ENCODE measurements at places on chromosomes 2 and 18.

- no peak for DNase-seq
Measured at GRCh38 chr2:191363267-191363666, 118.1 kb downstream of the MYO1B start.

DNA sequence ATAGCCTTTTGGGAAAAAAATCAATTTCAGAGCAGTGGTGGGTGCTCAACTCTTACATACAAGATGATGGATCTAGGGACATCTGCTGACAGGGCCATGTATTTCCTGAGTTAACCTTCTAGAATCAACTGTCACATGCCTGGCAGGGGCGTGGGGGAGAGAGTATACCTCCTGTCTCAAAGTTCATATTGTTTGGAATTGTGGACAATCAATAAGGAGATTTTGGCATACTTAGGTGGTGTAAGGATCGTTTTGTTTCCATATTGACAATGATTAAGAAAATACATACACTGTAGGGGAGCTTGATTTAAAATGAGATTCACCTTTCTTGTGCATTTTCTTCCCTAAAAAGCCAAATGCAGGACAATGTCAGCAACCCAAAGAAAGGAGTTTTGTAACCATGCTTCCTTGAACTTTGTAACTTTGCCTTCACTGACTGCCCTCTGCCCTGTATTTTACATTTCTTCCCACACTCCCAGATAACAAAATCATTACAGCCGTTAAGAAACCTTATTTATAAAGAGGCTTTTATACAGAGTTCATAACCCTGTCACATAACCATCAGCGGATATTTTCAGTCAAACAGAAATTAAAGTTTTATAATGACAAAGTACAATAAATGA is 88.4 kb downstream of the MEP1B start:
- DNase-seq: no peak

GRCh38 chr2:19104503-19104902 is 253.9 kb downstream of the OSR1 start:
- no peak for DNase-seq

DNA sequence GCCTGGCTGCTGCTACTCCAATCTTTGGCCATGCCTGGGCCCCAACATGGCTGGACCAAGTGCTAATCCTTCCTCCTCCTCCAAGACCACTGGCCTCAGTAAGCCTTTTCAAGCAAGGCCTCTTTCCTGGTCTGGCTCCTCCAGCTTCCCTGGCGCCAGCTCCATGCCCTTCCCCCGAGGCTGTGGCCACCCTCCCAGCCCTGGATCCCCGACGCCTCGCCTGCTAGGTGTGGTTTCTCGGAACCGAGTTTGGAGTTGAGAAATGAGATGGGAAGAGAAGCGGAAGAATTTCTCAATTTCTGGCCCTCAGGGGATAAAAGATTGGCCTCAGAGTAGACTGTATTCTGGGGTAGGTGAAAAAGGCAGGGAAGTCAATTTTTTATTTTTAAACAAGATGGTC is 46.4 kb downstream of the ADCY3 start:
- DNase-seq: no peak

GRCh38 chr2:101234169-101234938 is 18.3 kb upstream of the CNOT11 start:
- no peak for DNase-seq

DNA sequence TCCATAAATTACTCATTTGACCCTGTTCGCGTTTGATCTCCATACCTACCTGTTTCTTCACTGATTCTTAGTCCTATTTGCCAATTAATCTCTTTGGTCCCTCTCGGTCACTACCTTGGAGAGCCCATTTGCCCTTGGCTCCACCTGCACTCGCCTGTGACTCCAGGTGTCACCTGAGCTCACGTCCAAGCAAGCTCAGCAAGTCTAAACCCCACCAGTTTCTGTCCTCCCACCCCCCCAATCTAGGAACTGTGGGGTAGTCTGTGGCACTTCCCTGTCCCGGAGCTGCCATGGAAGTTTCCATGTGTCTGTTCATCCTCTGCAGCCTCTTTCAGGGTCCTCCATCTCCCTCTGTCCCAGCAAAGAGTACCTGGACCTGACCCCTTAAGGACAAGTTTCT is 68.1 kb upstream of the BCL2L11 start:
- DNase-seq: no peak

DNA sequence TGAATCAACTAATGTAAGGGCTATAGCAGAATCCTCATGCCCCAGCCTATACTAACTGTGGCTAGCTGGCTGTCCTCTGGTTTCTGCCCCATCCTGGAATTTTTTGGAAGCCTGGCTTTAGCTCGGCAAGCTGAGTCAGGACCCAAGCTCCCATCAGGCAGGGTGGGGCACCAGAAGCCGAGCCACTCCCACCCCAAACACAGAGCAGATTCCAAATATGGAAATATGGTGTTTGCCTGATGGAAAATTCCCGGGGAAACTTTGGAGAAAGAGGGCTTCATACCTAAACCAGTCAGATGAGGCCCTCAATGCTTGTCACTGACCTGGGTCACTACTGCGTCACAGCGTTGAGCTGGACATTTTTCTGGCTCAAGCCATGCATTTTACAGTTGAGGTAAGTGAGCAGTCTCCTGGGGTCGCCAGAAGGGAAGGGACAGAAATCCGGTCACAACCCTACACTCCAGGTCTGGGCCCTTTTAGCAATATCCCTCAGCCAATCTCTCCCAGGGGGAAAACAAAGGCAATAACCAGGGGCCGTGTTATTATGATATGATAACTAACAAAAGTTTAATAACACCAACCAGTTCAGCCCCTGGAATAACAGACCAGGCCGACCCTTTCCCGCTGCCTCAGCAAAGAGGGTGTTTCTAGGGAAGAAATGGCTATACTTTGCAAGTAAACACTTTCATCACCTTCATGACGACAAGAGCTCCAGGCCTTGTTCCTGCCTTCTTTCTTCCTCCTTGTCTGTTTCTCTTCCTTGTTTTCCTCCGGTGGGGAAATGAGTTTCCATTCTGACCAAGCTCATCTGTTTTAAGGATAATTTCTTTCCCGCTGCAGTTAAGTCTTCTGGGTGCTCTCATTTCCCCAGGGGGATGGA is 37.7 kb downstream of the PSD4 start:
- DNase-seq: no peak

GRCh38 chr2:173630425-173631126 is 275.9 kb downstream of the CDCA7 start:
- no peak for DNase-seq

DNA sequence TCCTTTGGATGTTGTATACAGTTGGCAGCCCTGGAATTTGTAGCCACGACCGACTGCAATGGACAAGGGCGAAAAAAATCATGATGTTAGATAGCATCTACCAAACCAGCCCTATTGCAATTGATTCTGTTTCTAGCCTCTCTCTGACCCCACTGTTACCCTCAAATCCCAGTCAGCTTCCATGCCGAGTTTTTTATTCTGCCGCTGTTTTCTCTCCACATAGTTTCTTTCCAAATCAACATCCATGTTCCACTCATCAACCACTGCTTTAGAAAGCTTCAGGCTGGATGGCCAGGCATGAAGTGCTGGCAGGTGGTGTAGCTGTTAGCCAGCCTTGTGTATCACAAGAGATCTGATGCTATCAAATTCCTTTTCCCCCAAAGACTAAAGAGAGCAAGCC is 272.8 kb downstream of the FIGN start:
- no peak for DNase-seq

DNA sequence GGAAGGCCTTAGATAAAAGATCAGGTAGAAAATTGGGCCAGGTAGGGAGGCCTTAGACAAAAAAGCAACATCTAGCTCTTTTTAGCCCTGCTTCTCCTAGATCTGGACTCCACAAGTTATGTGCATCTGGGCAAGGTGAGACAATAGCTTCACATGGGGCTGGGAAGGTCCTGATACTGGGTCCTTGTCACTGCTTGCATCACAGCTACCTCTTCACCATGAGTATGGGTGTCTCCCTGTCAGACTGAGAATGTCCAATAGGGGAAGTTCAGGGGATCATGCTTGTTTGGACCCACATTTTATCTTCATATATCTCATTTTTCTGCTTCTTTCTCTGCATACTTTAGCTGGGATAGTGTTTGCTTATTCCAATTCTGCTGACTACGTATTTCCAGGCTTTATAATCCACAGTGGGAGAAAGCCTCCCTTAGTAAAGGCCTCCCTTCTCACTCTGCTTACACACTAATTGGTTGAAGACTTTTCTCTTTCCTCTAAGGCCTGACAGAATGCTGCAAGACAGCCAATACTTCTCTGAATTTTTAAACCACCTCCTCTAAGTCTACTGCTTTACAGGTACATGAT is 189.6 kb downstream of the CYRIA start:
- DNase-seq: no peak

DNA sequence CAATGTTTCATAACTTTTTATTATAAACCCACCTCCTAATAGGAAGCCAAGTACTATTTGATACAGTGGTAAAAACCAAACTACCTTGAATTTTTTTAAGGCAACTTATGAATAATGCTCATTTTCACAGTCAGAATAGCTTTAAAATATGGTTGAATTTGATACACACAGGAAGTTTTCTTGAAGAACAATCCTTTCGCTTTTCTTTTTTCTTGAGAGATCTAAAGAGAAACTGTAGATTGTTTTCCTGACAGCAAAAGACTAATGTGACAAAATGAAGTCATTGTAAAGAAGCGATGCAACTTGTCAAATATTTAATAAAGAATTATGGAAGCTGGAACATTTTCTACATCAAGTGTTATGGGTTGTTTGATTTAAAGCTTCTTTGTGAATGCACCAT is 227.7 kb downstream of the ALPK2 start:
- no peak for DNase-seq

GRCh38 chr2:20567159-20567925 is 83.6 kb downstream of the HS1BP3 start:
- DNase-seq: no peak

- no peak for DNase-seq
Measured at GRCh38 chr2:693606-694005, 16.4 kb upstream of the TMEM18 start.

- no peak for DNase-seq
Measured at GRCh38 chr2:48728295-48728694, 27.2 kb downstream of the LHCGR start.

GRCh38 chr18:39990540-39990939 is 1964.5 kb upstream of the PIK3C3 start:
- DNase-seq: no peak

DNA sequence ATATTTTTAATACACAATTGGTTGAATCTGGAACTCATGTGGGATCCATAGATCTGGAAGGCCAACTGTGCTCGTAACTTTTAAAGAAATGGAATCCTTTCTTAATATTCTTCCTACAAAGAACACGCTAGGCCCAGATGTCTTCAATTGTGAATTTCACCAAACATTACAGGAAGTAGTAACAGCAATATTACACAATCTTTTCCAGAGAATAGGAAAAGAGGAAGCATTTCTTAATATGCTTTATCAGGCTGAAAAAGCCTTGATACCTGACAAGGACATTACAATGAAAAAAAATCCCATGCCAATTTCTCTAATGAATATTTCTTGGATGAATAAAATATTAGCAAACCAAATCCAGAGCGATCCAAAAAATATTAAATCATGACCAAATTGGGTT is 80.3 kb upstream of the HAAO start:
- DNase-seq: no peak

DNA sequence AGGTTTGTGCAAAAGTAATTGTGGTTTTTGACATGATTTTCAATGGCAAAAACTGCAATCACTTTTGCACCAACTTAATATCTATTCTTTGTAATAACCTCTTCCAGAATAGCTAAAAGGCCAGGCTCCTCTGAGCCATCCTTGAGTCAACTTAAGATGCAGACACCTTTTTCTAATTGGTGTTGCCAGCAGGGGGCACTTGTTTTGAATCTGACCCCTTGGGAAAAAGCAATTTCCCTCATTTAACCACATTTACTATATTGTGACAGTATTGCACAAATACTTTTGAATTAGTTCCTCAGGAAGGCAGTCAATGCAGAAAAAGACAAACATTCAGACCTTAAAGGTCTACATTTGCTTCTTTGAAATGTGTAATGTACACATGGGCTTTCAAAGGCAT is 78.6 kb upstream of the GALNT5 start:
- no peak for DNase-seq

GRCh38 chr2:8285081-8285480 is 396.8 kb upstream of the ID2 start:
- no peak for DNase-seq

DNA sequence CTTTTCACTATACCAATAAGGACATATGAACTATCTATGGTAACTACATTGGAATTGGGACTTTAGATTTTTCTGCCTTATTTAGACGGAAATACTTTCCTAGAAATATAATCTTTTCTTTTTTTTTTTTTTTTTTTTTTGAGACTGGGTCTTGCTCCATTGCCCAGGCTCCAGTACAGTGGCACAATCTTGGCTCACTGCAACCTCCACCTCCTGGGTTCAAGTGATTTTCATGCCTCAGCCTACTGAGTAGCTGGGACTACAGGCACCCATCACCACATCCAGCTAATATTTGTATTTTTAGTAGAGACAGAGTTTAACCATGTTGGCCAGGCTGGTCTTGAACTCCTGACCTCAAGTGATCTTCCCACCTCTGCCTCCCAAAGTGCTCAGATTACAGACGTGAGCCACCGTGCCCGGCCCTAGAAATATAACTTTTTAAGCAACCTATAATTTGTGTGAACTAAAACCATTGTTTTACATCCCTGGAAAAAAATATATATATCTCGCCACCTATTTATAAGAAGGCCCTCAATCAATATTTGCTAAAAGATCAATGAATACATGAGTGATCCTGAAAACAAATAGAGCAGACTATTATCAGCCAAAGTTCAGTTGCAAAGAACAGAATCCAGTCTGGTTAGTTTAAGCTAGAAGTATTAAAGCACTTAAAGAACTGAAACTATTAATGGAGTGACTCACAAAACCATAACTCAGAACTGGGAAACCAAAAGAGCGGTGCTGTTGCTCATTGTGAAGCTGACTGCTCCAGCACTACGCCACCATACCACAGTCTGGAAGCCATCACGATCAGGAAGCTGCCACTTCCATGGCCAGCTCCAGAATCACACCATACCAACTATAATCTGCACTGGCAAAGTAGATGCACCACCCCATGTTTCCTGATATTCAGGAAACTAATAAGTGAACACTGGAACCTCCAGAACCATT is 8.4 kb upstream of the HNRNPLL start:
- no peak for DNase-seq

DNA sequence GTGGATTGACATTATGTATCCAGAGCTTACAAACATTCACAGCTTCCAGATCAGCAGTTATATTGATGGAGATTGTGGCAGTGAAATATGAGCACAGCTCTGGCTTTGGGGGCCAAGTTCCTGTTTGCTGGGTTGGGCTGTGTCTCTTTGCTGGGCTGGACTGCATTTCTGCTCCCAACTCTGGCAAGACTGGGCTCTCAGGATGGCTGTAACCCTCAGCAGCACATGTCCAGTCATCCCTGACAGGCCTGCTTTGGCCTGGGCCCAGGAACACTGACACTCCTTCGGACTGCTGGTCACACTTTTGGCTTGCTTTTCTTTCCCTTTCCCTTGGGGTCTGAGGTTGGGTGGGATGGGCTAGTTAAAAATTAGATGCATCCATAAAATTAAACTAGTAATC is 17.9 kb upstream of the VPS4B start:
- no peak for DNase-seq
